Activated T-helper 17 cell treated with anti-CD3 and anti-CD28 coated beads, Interleukin-2, amount 50 U/mL, for 72 hours (primary cell): ENCODE measurements at places on chromosomes 13 and 19.

- no peak for ATAC-seq
These were observed 41.0 kb downstream of the CCDC70 start for GRCh38 chr13:51902776-51903175.

DNA sequence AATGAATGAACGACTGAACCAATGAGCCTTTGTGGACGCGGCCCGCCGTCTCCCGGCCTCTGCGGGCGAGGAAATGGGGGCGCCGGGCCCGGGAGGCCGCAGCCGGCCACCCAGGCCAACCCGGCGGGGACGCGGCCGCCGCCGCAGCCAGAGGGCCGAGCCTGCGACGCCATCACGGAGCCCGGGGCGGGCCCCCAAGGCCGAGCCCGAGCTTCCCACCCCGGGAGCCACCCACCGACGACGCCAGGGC, 216 bp downstream of the SUGP2 start:
- no peak for ATAC-seq

- peak; percentile 98 for ATAC-seq
These were observed 108.6 kb downstream of the ELF1 start for GRCh38 chr13:40910324-40911050.

GRCh38 chr13:88617176-88617575, 946.0 kb downstream of the SLITRK5 start:
- ATAC-seq: no peak
